ENCODE measurements at places on chromosomes 16 and 17. TPM values are rescaled to one million over a fixed set of nuclear protein-coding genes. Genes with fewer than 3 reads are reported as not detected.

The RHBDF1 gene
- total RNA-seq: 185 TPM

GRCh38 chr17:3911271-3912053, 4.8 kb downstream of the P2RX1 start:
- peak; percentile 84 for DNase-seq
- peaks cover 36% of the 10 kb centered on the region for H3K4me1 ChIP-seq
- H3K36me3 ChIP-seq: no peaks in the 10 kb centered on the region
- H3K27me3 ChIP-seq: no peaks in the 10 kb centered on the region

The CLEC18B gene
- 2.6 TPM for total RNA-seq

- no peak for DNase-seq
- H3K4me1 ChIP-seq: peaks cover 12% of the 10 kb centered on the region
- H3K4me3 ChIP-seq: peak within 1 kb of the TSS; percentile 53
- no peaks in the 10 kb centered on the region for H3K27me3 ChIP-seq
These were observed at the start of gene CHCT1 for GRCh38 chr17:60422162-60422665. Gene CHCT1 (plus strand): TSS chr17:60422489. CDS start chr17:60422593, 104 bp downstream.

DNA sequence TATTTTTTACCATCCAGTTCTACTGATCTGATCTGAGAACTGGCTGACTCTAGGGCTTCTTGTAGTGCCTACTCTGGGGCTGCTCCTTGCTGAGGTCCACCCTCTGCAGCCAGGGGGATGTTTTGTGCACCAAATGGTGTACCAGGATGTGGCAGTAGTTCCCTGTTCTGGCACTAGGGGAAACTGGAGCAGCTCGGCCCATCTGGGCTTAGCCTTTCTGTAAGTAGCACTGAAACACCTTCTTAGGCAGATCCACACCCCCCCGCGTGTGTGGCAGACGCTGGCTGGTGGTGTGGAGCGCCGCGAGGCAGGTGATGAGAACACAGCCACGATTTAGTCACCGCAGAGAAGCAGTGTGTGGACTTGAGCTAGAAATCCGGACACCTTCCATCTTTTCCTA, 17.0 kb downstream of the DUSP14 start:
- H3K4me3 ChIP-seq: no peak overlapping the region
- no peaks in the 10 kb centered on the region for H3K4me1 ChIP-seq
- no peak for DNase-seq
- no peaks in the 10 kb centered on the region for H3K27me3 ChIP-seq
- H3K36me3 ChIP-seq: no peaks in the 10 kb centered on the region
- no peak overlapping the region for H3K27ac ChIP-seq

DNA sequence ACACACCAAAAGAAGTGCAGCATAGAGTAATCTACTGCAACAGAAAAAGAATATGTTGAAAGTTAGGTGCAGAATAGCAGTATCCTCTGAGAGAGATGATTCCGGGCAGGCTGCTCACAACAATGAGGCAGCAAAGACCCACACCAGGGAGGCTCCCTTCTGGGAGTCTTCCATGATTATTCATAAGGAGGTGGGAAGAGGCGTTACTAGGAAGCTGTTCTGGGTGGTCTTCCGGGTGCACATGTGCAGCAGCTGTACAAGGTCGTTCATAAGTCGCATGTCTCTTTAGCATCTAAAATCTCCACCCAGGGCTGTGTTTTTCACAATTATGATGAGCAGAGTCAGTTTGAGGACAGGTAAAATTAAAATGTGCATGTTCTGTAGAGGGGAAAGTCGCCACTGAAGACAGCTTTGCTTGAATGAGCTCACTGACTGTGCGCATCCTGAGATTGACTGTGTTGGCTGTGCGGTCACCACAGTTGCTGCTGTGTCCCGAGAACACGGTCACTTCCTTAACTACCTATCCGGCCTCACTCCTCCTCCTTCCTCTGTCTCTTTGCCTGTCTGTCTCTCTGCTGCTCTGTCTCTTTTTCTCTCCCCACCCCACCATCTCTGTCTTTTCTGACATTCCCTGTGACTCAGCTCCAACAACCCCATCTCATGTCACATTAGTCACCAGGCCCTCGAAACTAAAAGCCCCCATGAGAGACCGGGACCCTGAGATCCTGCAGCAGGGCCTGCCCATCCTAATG, 125.5 kb upstream of the HSBP1 start:
- H3K27ac ChIP-seq: no peak overlapping the region
- H3K27me3 ChIP-seq: peaks cover 14% of the 10 kb centered on the region
